DMS79 (cell line): ENCODE measurements at places on chromosomes 11 and 22.

DNA sequence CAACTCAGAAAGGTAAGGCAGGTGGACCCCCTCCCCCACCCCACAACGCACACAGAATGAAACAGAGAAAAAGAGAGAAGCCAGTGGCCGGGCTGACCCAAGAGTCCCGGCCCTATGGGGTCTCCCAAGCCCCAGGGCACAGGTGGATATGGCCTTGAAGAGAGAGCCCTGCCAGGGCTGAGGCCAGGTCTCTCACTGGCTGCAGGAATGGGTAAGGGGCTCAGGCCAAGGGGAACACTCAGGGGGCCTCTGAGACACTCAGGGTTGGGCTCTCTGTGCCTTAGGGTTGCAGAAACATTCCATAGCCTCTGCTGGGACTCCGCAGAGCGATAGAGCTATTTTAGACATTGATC, 98.0 kb downstream of the PDE2A start:
- DNase-seq, result no peak

- no peak for DNase-seq
Observed at GRCh38 chr11:76249195-76249741, 43.0 kb upstream of the WNT11 start.

- no peak for DNase-seq
Observed at GRCh38 chr11:132123854-132124835, 753.7 kb downstream of the NTM start.

DNA sequence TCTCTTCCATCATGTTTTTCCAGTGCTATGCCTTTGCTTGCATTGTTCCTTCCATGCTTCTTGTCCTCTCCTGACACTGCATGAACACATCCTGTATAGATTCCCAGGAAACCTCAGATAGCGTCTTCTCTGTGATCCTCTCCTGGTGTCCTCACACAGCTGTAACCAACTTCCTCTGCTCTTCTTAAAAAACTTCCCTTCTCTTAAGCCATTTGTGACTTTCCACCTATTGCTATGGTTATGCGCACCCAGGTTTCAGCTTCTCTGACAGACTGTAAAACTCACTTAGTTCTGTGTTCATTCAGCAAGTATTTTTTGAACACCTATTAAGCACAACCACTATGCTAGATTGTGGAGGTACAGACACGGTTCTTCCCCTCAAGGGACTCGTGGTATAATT, 5.1 kb upstream of the APLP2 start:
- no peak for DNase-seq
